ENCODE measurements at places on chromosomes 12 and 14.

GRCh38 chr12:115419145-115419646, 735.2 kb upstream of the TBX3 start:
- DNase-seq = no peak

- peak; percentile 19 for DNase-seq
These were observed 31.5 kb upstream of the KRR1 start for GRCh38 chr12:75542942-75543341.

GRCh38 chr14:90483571-90483974, 86.7 kb downstream of the CALM1 start:
- peak; percentile 67 for DNase-seq

DNA sequence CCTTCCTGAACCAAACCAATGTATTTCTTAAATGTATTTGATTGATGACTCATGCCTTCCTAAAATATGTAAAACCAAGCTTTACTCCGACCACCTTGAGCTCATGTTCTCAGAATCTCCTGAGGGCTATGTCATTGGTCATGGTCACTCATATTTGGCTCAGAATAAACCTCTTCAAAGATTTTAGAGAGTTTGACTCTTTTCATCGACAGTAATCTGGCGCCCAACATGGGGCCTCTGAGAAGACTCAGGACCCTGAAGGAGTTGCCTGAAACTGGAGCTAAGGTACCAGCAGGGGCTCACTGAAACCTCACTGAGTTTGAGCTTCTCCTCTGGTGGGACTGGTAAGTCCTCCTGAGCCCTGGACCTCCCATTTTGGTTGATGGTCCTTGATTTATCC, 17.2 kb upstream of the PSMC1 start:
- no peak for DNase-seq

GRCh38 chr14:99698642-99699041, 14.5 kb downstream of the CYP46A1 start:
- no peak for DNase-seq

- DNase-seq = no peak
These were observed 92.3 kb upstream of the FERMT2 start for GRCh38 chr14:53043027-53043581.

DNA sequence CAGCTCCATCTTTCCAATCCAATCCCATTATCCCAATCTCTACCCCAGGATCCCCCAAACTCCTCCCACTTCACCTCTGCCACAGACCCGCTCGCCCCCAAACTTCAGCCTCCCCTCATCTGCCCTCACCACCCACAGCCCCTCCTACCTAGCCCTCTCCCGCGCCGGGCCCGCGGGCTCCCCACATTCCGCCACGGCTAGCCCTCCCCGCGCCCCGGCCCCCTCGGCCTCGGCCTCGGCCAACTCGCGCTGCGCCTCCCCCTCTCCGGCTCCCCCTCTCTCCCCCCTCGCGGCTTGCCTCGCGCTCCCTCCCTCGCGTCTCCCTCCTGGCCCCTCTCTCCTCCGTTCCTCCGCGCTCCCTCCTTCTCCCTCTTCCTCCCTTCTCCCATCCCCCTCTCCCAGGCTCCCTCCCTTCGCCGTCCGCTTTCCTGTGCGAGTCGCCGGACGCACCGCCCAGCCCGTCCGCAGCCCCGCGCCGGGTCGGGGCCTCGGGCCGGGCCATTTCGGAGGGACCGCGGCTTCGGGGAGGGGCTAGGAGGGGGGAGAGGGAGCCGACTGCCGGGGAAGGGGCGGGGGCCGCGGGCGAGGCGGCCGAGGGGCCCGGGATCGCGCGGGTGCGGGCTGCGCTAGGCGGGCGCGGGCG, at the start of gene ATN1:
TSS of gene ATN1 (plus strand) at position 581 of the 643 bp plus-strand sequence. CDS start 6,043 bp downstream, outside the sequence.
- peak; percentile 98 for DNase-seq

GRCh38 chr14:37843954-37844607, 248.7 kb downstream of the TTC6 start:
- DNase-seq = no peak

GRCh38 chr12:34600592-34601462, 578.5 kb downstream of the ALG10 start:
- DNase-seq = no peak

DNA sequence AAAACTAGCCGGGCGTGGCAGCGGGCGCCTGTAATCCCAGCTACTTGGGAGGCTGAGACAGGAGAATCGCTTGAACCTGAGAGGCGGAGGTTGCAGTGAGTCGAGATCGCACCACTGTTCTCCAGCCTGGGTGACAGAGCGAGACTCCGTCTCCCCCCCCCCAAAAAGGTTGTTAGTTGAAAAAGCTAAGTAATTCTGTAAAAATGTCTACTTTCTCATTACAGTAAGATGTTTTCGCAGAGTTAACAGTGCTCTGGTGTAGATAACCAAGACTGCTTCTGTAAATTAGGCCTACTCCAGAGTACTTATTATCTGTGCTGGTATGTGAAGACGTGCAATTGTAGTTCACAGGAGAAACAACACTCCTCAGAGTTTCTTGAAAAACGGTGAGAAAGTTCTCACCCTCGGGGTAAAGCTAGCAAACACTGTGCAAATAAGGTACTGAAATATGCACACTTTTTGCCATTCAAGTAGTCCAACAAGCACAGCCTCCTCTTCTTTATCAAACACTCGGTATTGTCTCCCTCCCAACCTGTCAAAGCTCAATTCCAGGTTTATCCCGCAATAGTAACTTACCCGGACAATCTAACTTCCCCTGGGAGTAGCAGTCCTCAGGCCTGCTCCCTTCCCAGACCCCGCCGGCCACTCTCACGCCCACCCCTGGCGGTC, 974 bp downstream of the BTBD7 start:
- no peak for DNase-seq

- DNase-seq = peak; percentile 64
These were observed 56.5 kb downstream of the GTF2A1 start for GRCh38 chr14:81164167-81164774.

GRCh38 chr12:41932470-41932991, 212.1 kb downstream of the GXYLT1 start:
- peak; percentile 87 for DNase-seq

DNA sequence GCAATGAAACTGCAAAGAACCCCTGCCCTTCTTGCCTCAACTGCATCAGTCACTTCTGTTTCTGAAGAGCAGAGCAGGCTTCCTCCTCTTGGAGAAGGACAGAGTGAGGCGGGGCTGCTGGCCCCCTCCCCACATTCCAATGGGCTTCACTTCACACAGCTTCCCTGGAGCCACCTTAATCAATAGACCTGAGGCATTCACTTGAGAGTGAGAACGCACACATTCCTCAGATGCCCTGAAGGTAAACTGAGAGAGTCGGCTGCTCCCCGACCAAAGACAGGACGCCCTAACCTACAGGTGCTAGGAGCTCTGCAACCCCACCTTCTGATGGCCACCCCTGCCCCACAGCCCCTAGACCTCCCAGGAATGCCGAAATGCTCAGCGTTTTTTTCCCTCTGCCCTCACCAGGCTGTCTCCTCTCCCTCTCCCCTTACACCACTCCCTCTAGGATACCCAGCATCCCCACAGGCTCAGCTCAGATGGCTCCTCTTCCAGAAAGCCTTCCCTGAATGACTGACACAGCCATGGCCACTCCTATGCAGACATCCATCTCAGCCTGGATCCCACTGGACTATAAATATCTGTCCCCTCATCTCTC, 31.1 kb downstream of the SYNE3 start:
- DNase-seq = no peak

- no peak for DNase-seq
These were observed 29.2 kb downstream of the BTBD7 start for GRCh38 chr14:93303659-93304058.

DNA sequence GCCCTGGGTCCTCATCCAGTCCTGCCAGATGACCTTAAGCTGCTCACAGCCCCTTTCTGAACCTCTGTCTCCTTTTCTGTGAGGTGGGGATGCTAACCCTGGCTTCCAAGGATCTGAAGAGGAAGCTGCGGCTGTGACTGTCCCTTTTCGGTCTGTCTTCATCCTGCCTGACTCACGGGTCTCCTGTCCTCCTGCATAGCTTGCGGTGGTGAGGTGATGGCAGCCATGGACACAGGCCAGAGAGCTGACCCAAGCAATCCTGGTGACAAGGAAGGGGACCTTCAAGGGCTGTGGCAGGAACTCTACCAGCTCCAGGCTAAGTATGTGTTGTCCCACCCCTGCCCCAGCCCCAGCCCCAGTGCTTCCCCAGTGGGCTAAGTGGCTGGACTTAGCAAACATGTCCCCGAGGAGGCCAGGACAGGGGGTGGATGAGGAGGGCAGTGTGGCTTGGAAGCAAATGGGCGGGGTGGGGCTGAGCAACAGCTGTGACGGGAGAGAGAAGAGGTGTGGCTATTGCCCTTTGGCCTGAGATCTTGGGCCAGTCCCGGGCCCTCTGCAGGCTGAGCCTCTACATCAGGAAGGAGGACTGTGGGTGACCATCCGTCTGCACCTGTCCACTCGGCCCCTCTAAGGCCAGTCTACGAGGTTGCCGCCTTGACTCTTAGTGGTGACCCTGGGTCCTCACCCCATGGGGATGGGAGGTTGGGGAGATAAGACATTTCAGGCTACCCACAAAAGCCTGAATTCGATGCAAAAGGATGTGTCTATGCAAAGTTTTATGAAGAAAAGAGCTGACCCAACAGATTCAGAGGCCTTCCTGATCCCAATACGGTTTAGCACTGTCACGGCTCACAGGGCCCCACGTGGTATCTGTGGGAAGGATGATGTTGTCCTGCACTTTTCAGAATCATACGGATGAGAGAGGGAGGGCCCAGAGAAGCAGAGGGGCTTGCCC, 1.1 kb downstream of the CCDC197 start:
- no peak for DNase-seq

DNA sequence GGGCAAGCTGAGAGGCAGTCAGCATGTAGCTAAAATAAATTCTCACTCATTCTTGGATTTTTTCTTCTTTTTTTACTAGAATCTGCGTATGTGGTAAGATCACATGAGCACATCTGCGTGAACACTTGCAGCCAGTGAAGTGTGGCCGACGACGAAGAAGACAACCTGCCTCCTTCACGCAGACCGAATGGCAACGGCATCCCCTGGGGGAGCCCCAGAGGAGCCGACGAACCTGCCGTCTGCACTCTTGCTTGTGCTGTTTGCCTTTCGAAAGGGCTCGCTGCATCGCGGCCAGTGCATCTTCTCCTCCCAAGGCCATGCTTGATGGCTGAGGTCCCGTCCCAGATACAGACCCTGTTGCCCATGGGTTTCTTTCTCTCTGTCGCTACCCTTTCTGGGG, 113.8 kb downstream of the KCNK10 start:
- DNase-seq = no peak

- DNase-seq = peak; percentile 76
These were observed 45.7 kb upstream of the VASH1 start for GRCh38 chr14:76715511-76716081.

GRCh38 chr14:33941718-33942117, 9.2 kb downstream of the EGLN3 start:
- no peak for DNase-seq

- no peak for DNase-seq
These were observed 46.0 kb downstream of the SCN8A start for GRCh38 chr12:51636986-51637385.

DNA sequence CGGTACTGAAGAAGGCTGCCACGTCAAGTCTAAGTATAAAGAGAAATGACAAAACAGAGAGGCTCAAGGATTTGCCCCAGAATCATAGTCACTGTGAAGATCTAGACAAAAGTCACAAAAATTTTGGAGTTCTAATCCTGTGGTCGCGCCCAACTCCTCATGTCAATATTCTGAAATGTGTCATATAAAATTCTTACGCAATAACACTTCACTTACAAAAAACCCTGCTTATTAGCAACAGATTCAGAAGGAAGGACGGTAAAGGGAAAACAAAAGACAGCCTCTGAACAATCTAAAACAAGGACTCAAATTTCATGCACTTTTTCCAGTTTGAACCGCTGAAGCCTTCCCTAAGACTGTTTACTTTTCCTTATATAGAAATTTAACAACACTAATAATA, 94.7 kb downstream of the TSPAN8 start:
- DNase-seq = no peak

GRCh38 chr12:9758119-9758518, 2.6 kb downstream of the CD69 start:
- no peak for DNase-seq

DNA sequence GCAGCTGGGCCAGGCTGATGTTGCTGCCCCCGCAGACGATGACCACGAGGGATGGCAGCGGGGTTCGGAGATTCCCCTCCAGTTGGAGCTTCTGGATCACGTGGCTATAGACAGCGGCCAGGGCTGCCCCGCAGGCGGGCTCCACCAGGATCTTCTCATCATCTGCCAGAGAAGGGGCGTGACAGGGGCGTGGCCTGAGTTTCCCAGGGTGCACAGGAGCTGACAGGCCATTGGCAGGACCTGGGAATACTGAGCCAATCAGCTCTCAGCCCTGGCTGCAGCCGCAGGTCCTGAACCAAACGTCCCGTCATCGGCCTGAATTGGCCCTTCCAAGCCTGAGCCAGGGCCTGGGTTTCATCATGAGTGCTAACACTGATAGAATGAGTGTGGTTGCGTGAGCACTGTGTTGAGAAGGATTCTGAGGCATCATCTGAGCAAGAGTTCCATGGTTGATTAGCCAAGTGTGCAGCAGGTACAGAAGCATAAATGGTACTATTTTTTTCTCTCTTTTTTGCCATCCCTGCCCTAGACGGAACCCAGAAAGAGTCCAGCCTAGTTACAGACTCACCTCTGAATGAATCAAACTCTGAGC, 10.6 kb downstream of the SDS start:
- DNase-seq = no peak

- no peak for DNase-seq
These were observed 27.7 kb downstream of the WNK1 start for GRCh38 chr12:779745-780734.

GRCh38 chr12:95358111-95359083, 115.6 kb upstream of the METAP2 start:
- no peak for DNase-seq

- DNase-seq = no peak
These were observed 5.9 kb upstream of the CCDC91 start for GRCh38 chr12:28184375-28184774.

DNA sequence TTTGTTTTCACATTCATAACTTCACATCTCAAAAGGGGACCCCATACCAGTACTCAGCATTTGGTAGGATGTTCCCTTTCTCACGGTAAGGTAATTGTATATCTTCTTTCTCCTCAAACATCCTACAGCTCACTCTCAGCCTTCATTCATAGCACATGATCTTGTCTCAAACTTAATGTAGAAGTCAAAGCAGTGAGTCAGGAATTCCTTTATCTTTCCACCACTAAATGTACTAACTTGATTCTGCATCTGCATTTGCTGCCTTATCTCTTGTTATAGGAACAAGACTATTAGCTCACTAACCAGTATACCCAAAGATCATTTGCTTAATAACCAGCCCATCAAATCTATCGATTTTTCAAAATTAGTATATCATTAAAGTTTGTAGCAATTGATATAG, 22.9 kb downstream of the CPSF2 start:
- no peak for DNase-seq

GRCh38 chr12:57110104-57111030, 795 bp downstream of the STAT6 start:
- no peak for DNase-seq

DNA sequence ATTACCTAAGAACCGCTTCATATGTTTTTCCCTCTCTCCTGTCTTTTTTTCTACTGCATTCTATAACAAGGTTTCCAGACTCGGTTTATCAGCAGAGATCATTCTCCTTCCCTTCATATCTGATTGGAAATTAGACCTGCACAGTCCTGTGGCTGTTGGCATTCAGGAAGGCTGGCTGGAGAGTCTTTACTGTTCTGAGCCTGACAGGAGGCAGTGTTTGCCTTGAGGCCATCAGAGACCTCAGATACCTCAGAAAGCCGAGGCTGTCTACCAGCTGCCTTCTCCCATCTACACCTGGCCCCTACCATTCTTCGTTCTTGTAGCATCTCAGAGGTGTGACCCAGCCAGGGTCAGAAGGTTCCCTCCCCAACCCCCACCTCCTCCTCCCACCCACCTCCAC, 182.0 kb downstream of the CAND1 start:
- DNase-seq = no peak

GRCh38 chr12:71665090-71665463, 976 bp downstream of the THAP2 start:
- no peak for DNase-seq

All from NCI-H2171 (cell line).